ENCODE measurements at places on chromosomes 11 and 22.

GRCh38 chr11:47593934-47594855 is at the start of gene C1QTNF4:
C1QTNF4 (minus strand) TSS chr11:47594411; CDS start chr11:47590810, 3,601 bp downstream.
- DNase-seq = no peak

DNA sequence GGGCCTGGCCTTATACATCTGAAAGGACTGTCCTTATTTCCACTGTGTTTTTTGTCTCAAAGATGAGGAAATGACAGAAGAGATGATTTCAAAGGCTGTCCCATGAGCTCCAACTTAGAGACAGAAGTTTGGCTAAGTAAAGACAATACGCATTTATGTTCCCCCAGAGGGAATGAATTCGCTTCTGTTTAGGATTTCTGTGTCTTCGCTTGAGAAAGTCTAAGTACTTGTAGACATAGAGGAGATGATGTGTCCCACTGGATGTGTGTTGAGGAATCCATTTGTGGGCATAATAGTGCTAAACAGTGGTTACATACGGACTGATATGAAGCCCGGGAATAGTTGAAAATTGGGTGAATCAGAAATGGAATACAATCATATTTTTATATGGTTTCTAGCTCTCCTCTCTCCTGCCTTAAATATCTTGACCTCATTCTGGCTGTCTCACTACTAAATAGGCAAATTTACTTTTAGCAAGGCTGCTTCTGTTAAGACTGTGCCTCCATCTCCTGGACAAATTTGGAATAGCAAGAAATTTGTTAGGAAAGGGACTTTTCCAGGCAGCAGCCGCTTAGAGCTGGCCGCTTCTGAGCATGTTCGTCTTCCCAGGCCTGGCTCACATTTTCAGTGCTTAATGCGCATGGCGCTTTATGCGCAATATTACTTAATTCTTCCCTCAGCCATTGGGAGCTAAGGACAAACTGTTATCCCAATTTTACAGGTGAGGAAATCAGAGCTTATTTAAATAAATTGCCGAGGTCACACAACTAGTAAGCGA is 1.9 kb upstream of the PEX26 start:
- DNase-seq = peak; percentile 81

DNA sequence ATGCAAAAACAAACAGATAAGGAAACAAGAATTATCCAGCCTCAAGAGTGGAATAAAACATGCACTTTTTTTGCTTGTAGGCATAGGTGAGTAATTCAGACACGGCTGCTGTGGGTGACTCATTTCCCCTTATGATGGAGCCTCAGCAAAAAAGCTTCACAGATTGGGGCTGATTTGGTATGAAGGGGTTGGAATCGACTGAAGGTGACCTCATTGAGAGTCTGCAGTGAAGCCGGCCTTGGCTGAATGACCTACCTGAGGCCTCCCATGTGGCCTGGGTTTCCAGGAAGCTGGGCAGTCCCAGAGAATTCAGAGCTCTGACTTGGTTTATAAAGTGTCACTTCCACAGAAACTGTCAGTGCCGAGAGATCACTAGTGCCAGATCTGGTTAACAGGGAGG is 34.2 kb upstream of the VPREB1 start:
- no peak for DNase-seq

- no peak for DNase-seq
These were observed 273.7 kb upstream of the KIRREL3 start for GRCh38 chr11:127274328-127274676.

DNA sequence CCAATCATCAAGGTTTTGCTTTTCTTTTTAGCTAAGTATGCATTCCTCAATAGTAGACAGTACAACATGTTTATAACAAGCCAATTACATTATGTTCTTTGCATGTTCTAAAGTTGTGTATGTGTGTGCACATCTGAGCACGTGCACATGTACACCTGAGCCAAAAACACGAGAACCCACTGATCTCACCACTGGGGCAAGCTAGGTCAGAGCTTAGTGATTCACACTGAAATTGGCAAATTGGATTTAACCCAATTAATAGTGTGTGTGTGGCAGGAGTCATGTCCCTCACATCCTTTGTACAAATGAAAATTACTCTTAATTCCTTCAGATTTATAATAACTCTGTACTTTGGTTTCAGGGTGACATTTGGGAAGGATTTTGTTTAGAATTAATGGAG is 145.7 kb upstream of the TEAD1 start:
- no peak for DNase-seq

Measured in CD4-positive, alpha-beta T cell treated with Interleukin-10 for 1 hour (primary cell).